ENCODE measurements at places on chromosomes 4 and X.

DNA sequence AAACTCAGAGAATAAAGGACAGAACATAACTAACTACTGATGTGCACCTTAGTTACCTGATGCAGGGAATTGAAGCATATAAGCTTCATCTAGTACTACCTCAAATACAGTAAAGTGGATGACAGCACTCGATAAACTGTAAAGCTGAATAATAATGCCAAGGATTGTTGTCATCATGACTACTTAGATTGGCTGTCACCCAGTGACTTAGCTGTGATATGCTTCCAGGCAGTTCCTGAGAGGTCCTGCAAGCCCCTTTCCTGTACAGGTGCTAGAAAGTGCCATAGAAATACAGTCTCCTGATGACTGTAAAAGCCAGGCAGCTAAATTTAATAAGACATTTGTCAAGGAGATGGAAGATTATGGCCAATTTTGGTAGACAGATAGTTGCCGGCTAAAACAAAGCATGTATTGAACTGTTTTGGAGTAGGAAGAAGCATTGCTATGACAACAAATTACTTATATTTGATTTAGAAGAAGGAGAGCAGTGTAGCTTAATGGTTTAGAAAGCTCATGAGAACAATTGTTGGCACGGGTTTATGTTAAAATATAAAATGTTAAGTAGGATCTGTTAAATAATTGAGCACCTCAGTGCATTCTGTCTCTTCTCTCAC, 29.7 kb downstream of the TMEM164 start:
- DNase-seq, result no peak

- DNase-seq, result no peak
Observed at GRCh38 chr4:53695540-53696463, 104.5 kb upstream of the LNX1 start.

DNA sequence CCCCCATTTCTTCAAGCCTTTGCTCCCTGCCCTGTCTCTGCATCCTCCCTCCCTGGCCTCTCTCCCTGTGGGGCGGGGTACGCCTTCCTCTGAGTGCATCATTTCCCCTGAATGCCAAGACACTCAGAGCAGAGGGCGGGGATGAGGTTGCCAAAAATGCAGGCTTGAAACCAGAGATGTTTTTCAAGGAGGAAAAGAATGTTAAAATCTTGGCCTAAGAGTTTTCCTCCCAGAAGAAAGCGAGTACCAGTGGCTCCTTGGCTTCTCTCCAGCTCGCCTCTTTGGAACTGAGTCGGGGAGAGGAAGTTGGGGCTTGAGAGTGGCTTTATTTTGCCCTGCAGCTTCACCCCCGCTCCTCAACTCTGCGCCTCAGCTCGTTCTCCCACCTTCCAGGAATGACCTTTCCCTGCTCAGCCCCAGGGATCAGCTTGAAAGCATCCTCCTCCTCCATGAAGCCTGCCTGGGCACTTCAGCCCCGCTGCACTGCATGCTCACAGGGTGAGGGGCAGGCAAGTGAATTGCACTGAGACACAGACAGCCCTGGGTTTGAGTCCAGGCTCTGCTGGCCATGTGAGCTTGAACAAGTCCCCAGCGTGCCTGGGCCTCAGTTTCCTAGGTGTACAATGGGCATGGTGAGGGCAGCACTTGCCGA, 57.5 kb upstream of the SORCS2 start:
- DNase-seq, result no peak

GRCh38 chr4:156547891-156548290, 423.7 kb downstream of the PDGFC start:
- no peak for DNase-seq

Measured in right lung (tissue), 10 donors.